ENCODE measurements at places on chromosomes 4 and X. TPM values are rescaled to one million over a fixed set of nuclear protein-coding genes. Genes with fewer than 3 reads are reported as not detected.

PDZD4 gene
- total RNA-seq: 10.9 TPM

LNX1 gene
- not detected for total RNA-seq

CCDC110 gene
- total RNA-seq: 0.57 TPM

ABLIM2 gene
- total RNA-seq: 1.6 TPM

MAGEA9B gene
- total RNA-seq: not detected

F11 gene
- not detected for total RNA-seq

P2RY4 gene
- total RNA-seq: not detected

NXF2 gene
- not detected for total RNA-seq

KCND1 gene
- 3.0 TPM for total RNA-seq

DTHD1 gene
- total RNA-seq: 2.1 TPM

RAB40A gene
- not detected for total RNA-seq

CXCL1 gene
- not detected for total RNA-seq

KIT gene
- 0.33 TPM for total RNA-seq

MXRA5 gene
- total RNA-seq: not detected

WDR17 gene
- total RNA-seq: 0.28 TPM

SPANXD gene
- total RNA-seq: not detected

GLRB gene
- total RNA-seq: not detected

FAM9B gene
- not detected for total RNA-seq

CLTRN gene
- total RNA-seq: not detected
